ENCODE measurements at places on chromosomes 6 and 20. TPM values are rescaled to one million over a fixed set of nuclear protein-coding genes. Genes with fewer than 3 reads are reported as not detected.

NT5DC1 gene
- 42.4 TPM for total RNA-seq

LY6G6D gene
- total RNA-seq, result not detected

LST1 gene
- total RNA-seq, result 11.1 TPM

GRCh38 chr20:41432746-41433145 is 66.1 kb upstream of the EMILIN3 start:
- no peak overlapping the region for H3K4me3 ChIP-seq
- peaks cover 64% of the 10 kb centered on the region for H3K36me3 ChIP-seq
- H3K27me3 ChIP-seq, result no peaks in the 10 kb centered on the region
- H3K27ac ChIP-seq, result peak overlapping the region; percentile 94
- peaks cover 84% of the 10 kb centered on the region for H3K4me1 ChIP-seq
- no peak for DNase-seq

GRCh38 chr6:165662041-165662748 is 846 bp downstream of the PDE10A start:
- H3K27ac ChIP-seq, result no peak overlapping the region
- H3K27me3 ChIP-seq, result peaks cover 41% of the 10 kb centered on the region
- no peak overlapping the region for H3K4me3 ChIP-seq
- DNase-seq, result no peak

DNA sequence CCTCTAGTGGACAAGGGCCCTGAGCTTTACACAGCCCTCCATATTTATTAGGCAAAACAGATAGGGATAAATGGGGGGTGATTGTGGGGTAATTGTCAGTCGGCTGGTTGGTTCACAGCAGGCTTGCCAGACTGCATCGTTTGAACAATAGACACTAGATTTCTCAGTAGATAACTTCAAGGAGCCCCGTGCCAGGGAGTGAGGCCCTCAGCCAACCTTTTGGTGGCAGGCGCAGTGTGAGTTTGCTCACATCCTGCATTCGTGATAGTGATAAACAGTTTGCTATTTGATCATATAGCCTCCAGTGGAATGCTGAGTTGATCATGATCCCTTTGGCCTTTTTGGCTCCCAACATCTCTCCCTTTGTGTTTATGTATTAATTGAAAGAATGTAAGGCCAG is 3.6 kb upstream of the ABHD12 start:
- H3K4me3 ChIP-seq, result no peak overlapping the region
- no peaks in the 10 kb centered on the region for H3K36me3 ChIP-seq
- DNase-seq, result peak; percentile 13
- H3K4me1 ChIP-seq, result peaks cover under 1% of the 10 kb centered on the region
- no peak overlapping the region for H3K27ac ChIP-seq
- H3K27me3 ChIP-seq, result no peaks in the 10 kb centered on the region

- H3K4me3 ChIP-seq, result no peak overlapping the region
- H3K27ac ChIP-seq, result no peak overlapping the region
- no peaks in the 10 kb centered on the region for H3K4me1 ChIP-seq
These were observed 77.8 kb downstream of the STMND1 start for GRCh38 chr6:17179530-17180073.

DNA sequence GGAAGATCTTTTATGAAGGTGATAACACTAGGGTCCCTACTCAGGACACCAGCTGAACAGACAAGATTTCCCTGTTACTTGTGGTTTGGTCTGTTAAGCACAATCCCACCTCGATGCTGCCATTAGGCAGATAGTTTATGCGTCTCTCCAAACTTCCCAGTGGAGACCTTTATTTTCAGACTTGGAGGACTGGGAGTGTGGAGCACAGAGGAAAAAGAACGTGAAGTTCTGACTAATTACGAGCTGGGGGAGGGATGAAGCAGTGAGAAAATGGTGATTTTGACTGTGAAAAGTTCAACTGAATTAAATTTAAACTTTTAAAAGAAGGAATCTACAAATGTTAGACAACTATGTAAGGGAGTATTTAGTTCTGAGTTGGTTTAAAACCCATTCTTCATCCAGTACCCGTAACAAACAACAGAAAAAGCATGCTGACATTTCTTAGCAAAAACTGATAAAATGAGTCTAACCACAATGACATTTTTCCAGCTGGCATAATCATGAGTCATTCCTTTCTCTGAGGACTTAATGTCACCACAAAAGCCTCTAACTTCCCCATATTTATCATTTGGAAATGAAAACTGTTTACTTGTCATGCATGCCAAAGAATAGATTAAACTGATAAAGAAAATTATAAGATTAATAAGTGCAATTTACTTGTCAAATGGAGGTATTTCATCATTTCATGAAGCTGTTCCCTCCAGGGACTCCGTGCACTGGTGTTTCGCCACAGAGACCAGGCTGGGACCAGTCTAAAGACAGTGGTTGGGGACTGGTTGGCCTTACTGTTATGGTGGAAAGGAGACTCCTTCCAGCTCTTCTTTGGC is 113.3 kb upstream of the SSTR4 start:
- H3K36me3 ChIP-seq, result no peaks in the 10 kb centered on the region
- peaks cover 8% of the 10 kb centered on the region for H3K27me3 ChIP-seq
- no peak for DNase-seq
- no peak overlapping the region for H3K27ac ChIP-seq

DNA sequence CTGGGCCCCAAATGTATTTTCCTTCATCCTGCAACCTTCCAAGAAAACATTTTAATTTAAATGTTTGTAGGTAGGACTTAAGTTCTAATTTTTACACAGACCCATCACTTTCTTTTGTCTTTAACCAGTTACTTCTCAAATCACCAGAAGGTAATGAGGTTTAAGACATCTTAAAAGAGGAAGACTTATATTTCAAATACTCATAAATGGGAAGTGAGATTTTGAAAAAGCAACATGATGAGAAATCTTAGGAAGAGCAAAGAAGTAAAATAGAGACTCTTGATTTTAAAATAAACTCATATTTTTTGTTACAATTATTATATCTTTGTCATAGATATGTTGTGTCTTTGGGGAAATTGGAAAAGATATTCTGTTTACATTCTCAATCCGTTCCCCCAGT is 82.3 kb downstream of the SYNE1 start:
- H3K27ac ChIP-seq, result no peak overlapping the region
- H3K27me3 ChIP-seq, result peaks cover 9% of the 10 kb centered on the region
- H3K4me3 ChIP-seq, result no peak overlapping the region
- no peaks in the 10 kb centered on the region for H3K36me3 ChIP-seq
